ENCODE measurements at places on chromosomes 13 and 19.

- no peak for DNase-seq
Measured at GRCh38 chr19:50515168-50515561, 1.5 kb upstream of the ASPDH start.

GRCh38 chr13:96898646-96899254, 95.5 kb downstream of the OXGR1 start:
- no peak for DNase-seq

- no peak for DNase-seq
Measured at GRCh38 chr19:11092181-11092538, 2.9 kb downstream of the LDLR start.

DNA sequence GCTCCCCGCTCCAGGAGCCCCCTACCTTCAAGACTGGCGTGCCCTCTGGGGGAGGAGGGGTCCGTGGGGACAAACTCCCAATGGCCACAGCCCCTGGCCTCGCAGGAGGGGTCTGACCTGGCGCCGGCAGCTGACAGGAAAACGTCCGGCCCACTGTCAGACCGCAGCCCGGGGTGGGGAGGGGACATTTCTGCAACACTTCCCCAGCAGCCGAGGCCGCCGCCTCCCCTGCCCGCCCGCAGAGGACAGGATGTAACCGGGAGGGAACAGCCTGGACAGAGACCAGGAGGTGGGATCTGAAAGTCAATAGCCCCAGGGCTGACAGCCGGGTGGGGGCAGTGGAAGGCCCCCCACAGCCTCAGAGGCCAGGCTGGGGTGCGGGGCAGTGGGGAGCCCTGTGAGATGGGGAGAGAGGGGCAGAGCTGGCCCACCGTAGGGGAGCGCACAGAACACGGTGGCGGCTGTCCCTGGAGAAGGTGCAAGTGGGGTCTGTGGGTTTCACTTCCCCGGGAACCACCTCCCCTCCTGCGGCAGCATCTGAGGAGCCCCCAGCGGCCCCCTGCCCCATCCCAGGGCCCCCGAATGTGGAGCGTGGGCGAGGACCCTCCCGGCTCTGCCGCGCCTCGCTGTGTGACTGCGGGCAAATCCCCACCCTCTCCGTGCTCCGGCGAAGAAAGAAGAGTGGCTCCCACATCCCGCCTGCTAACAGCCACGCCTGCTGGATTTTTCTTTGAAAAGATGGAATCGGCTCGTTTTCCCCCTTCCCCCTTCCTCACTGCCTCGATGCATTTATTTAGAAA, at the start of gene PEAK3:
Gene PEAK3 (minus strand): TSS at position 114 of the 800 bp plus-strand sequence. CDS start 1,244 bp downstream, outside the sequence.
- DNase-seq = no peak

DNA sequence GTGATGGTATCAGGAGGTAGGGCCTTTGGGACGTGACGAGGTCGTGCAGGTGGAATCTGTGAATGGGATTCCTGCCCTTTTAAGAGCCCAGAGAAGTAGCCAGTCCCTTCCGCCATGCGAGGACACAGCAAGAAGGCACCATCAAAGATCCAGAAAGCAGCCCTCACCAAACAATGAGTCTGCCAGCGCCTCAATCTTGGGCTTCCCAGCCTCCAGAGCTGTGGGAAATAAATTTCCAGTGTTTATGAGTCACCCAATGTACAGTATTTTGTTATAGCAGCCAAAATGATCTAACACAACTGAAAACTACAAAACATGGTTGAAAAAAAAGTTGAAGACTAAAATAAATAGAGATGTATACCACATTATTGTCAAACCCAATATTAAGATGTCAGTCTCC, 16.9 kb upstream of the LAMP1 start:
- no peak for DNase-seq

- DNase-seq = peak; percentile 41
Measured at GRCh38 chr19:32675720-32676185, at the start of gene RGS9BP. Gene RGS9BP, plus strand, starts transcription at chr19:32675848. Its CDS starts 416 bp downstream, at chr19:32676264.

DNA sequence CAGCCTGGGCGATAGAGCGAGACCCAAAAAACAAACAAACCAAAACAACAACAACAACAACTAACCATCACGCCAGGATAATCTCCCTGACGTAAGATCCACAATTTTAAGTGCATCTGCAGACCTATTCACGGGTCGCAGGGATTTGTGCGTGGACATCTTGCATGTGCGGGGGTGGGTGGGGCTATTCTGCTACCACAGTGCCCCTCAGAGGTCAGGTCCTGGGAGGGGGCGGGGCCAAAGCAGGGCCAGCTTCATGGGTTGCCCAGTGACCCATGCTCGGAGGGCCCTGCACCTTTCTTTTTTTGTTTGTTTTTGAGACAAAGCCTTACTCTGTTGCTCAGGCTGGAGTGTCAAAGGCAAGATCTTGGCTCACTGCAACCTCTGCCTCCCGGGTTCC, 2.6 kb upstream of the CDC42EP5 start:
- no peak for DNase-seq

DNA sequence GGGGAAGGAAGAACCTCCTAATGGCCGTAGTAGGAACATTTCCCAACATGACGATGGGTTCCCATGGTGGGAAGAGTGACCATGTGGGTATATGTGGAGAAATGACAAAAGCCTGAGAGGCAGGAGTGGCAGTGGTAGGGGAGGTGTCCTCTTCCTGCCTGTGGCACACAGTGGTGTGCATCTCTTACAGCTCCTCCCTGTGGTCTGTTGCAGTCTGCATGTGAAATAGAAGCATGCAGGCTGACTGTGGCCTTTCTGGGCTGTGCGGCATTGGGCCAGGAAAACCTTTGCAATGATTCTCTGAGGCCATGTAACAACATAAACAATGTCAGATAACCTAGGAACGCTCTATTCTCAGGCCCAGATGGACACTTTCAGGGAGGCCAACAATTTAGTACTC, 84.0 kb downstream of the LACC1 start:
- no peak for DNase-seq

DNA sequence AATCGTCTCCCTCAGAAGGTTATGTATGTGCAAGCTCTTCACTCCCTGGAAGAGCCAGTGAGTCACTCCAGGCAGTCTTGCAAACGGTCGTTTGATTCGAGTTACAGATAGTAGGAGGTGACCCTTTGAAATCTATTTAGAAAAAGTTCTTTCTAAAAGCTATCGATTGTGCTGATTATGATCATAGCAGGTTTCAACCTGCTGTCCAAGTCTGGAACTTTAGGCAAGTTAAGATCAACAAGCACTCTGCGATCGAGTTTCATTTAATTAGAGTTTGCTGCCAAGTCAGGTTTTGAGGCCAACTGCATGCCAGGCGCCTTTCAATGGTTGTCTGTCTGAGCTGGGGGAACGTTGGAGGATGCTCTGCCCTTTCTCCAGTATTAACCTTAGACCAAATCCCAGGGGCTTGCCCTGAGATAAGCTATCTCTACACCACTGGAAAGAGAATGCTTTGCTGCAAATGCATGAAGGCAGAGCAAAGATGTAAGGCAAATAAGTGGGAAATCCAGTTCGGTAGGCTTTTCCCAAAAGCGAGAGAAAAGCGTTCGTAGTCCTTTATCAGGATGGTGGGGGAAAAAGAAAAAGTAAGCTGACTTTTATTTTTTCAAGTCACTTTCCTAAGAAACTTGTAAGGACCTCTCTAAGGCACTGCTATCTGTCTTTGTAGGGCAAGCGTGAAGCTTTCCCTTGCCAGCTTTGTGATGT, 287.5 kb downstream of the ATP8A2 start:
- peak; percentile 28 for DNase-seq

GRCh38 chr13:103852036-103852435, 785.8 kb upstream of the SLC10A2 start:
- no peak for DNase-seq

DNA sequence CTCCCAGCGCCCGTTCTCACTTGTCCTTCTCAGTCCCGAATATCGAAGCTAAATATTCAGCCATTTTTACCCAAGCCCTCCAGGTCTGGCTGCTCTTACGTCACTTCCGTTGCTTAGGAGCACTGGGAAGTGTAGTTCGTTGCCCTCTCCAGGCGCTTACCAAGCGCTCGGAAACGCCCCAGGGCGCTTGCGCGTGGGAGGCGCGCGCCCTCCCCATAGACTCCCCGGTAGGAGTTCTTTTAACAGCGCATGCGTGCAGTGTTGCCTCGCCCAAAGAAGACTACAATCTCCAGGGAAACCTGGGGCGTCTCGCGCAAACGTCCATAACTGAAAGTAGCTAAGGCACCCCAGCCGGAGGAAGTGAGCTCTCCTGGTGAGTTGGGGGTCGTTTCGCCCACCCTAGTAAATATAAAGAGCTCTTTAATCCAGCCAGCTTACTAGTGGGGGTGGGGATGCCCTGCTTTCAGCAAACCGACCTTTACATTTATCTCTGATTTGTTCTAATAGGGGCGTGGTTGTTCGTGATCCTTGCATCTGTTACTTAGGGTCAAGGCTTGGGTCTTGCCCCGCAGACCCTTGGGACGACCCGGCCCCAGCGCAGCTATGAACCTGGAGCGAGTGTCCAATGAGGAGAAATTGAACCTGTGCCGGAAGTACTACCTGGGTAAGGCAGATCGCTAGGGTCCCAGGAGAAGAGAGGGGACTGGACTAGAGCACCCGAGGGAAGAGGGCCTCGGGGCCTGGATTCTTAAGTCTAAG, at the start of the genes PSENEN and U2AF1L4:
Gene PSENEN (plus strand): TSS at position 324 of the 759 bp plus-strand sequence. CDS start 280 bp downstream, at position 604.
Gene U2AF1L4 (minus strand): TSS at position 91 of the 759 bp plus-strand sequence. CDS start 27 bp downstream, at position 64.
- DNase-seq = peak; percentile 96

DNA sequence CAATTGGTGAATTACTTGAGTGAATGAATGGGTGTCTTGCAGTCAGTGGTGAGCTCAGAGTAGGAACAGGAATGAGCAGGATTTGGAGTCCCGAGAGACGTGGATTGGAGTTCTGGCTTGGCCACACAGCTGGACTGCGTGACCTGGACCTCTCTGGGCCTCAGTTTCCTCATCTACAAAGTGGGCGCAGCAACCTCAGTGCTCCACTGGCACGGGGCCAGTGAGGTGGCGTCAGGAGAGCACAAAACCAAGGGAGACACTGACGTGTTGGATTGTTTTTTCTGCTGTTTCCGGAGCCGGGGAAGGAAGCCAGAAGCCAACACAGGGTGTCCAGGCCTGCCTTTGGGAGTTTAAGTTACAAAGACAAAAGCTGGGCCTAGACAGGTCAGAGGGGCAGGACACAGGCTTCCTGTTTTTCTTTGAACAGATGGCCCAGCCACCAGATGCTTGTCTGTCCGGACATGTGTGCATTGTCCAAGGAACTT, 6.5 kb upstream of the DOCK6 start:
- no peak for DNase-seq

GRCh38 chr19:48495396-48495795, 16.2 kb downstream of the LMTK3 start:
- no peak for DNase-seq

DNA sequence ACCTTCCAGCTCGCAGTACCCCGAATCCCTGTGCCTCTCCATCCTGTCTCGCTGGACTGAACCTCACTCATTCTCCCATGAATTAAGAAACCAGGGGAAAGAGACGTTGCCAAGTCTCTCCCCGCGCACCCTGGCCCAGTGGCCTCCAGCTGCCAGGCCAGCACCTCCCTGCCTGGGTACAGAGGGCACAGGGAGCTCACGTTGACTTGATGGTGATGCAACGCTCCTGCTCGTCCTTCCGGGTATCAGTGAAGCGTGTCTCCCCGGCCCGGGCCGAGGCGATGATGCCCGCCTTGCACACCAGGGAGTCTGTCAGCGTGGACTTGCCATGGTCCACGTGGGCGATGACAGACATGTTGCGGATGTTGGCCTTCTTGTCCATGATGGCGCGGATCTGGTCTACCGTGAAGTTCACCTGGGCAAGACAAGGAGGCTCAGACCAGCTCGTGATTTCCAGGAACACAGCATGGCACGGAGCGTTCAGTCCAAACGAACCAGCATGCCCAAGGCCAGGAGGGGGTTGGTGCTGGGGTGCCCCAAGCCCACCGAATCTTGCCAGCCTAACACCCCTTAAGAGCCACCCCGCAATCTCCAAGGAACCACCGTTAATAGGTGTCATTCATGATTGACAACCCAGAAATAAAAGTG, 1.2 kb downstream of the EEF2 start:
- no peak for DNase-seq

GRCh38 chr19:55642153-55643002, 1.1 kb upstream of the ZNF581 start:
- DNase-seq = no peak

DNA sequence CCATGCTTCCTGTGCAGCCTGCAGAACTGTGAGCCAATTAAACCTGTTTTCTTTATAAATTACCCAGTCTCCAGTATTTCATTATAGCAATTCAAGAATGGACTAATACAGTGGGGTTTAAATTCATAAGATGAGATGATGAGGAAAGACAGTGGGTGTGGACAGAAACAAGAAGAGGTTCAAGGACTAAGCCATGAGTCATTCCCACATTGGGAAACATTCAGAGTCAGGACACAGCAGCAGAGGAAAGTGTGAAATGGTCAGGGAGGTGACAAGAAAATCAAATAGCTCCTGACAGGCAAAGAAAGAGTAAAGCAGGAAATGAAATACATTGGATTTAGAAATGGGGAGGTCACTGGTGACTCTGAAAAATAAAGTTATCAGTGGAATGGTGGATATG, 9.1 kb downstream of the ZNF841 start:
- DNase-seq = no peak

- no peak for DNase-seq
Measured at GRCh38 chr19:4376671-4376990, 23.7 kb downstream of the SH3GL1 start.

- DNase-seq = no peak
Measured at GRCh38 chr19:23415561-23416191, 20.4 kb upstream of the ZNF91 start.

- no peak for DNase-seq
Measured at GRCh38 chr13:38897521-38897920, 93.1 kb downstream of the STOML3 start.

- no peak for DNase-seq
Measured at GRCh38 chr19:1237027-1237659, 662 bp downstream of the CBARP start.

- DNase-seq = no peak
Measured at GRCh38 chr19:5635427-5635826, 12.5 kb downstream of the SAFB start.

DNA sequence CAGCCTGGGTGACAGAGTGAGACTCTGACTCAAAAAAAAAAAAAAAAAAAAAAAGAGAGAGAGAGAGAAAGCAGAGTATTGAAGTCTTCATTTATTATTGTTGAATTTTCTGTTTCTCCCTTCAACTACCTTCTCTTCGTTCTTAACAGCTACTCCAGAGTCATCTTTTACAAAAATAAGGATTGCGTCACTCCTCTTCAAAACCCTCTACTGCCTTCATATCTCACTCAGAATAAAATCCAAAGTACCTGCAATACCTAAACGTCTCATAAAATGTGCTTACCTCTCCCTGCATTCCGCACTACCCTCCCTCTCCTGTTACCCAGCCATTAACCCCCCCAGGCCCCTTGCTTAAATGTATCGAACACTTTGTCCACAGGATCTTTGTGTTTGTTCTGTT, 17.4 kb upstream of the RPL21 start:
- no peak for DNase-seq

- DNase-seq = no peak
Measured at GRCh38 chr13:20441056-20441455, 84.6 kb downstream of the CRYL1 start.

GRCh38 chr13:26007261-26008125, 44.3 kb downstream of the SHISA2 start:
- no peak for DNase-seq

GRCh38 chr13:92537471-92537870, 689.1 kb upstream of the GPC6 start:
- no peak for DNase-seq

GRCh38 chr19:49216071-49216470, 58.5 kb downstream of the TRPM4 start:
- DNase-seq = no peak

- DNase-seq = no peak
Measured at GRCh38 chr19:14405758-14406644, 13.1 kb downstream of the DDX39A start.

- no peak for DNase-seq
Measured at GRCh38 chr13:38228322-38228721, 121.3 kb upstream of the UFM1 start.
